ENCODE measurements at places on chromosomes 2 and 18.

DNA sequence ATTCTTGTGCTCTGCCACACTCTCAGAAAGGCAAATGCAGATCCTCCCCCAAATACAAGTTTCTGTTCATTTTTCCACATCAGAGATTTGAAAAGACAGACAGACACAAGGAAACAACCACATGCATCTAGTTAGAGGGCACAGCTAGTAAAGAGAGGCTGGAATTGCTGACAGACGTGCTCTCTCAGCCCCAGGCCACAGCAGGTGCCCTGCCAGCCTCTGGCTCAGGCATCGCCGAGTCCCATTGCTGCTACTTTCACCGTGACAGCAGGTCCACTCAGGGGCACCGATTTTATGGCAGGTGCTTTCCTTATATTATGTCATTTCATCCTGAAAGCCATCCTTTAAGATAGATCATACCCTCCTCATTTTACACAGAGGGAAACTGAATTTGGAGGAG, 507.5 kb downstream of the EIPR1 start:
- DNase-seq, result peak; percentile 58

DNA sequence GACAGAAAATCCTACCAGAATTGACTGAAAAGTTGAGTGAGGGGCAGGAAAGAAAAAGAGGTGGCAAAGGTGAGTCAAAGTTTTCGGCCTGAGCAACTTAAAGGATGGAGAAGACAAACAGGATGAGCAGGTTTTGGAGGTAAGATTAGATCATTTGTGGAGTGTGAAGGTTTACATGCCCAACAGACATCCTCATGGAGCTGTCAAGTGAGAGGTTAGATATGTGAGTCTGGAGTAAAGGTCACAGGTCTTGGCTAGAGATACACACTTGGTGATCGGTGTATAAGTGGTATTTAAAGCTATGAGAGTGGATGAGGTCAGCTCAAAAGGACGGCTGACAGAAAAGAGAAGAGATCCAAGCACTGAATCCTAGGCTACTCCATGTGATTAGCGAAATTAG, 11.1 kb upstream of the MYL12A start:
- no peak for DNase-seq

DNA sequence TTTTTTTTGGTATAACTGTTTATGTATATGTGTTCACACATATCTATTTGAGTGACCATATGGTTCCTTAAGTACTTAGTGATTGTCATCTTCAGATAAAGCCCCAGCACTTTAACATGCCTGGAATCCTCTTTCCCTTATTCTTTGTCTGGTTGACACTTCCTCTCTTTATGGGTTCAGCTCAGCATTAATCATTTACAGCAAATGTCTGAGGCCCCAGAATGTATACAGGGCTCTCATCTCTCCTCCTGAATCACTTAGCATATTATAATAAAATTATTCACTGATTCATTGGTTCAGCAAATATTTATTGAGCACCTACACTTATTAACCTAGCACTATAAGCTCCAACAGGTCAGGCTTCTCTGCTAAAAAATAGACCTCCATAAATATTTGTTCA, 43.5 kb upstream of the CD28 start:
- DNase-seq, result no peak

- no peak for DNase-seq
These were observed 53.8 kb downstream of the MAP4K4 start for GRCh38 chr2:101751276-101751815.

Measured in NCI-H524 (cell line).